Stomach (tissue), 19 donors: ENCODE measurements at places on chromosomes 7 and 10.

GRCh38 chr10:60282771-60283353 is 106.8 kb downstream of the ANK3 start:
- DNase-seq: peak; percentile 77

DNA sequence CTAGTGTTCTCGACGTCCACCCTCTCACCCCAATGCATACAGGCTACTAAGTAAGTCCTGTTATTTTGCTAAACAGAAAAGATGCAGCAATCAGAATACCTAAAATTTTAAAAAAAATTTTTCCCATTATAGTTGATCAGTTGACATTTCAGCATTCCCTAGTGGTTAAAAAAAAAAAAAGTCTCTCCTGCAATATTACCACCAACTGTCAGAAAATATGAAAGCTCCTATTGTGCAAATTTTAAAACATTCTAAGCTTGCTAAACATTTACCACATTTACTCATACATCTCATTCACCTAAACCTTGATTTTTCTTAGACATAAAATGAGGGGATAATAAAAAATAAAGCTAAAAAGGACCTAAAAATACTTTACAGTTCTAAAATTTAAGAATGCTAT is 165.6 kb downstream of the AVL9 start:
- no peak for DNase-seq

DNA sequence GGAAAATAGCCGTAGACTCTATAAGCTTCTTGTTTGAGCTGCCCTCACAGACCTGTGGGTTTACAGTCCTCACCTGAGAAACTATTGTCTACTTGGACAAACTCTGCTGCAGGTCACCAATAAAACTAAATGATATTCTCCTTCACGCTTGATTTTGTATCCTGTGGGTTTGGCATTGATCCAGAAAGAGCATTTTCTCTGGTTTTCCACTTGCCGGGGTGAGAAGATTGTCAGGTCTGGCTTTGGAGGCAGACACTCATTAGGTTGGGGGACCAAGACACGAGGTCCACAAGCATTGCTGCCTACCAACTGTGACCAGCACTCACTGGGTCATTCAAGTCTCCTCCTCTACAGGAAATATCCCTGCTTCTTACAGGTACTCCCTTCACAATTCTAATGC is 68.5 kb downstream of the CDC14C start:
- DNase-seq: no peak

DNA sequence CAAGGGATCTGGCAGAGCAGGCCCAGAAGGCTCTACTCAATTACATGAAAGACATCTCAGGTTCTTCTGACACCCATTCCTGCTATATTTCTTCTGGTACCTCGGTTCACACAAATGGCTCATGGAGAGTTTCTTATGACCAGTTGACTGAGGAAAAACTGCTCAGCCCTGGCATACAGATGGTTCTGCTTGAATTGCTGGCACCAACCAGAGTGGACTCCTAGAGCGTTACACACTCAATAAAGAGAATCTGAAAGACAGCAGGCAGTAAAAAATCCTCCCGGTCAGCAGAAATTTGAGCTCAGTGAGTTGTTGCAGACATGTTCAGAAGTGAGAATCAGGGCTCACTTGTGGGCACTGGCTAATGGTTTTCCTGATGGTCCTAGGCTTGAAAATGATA is 434.4 kb downstream of the TCERG1L start:
- no peak for DNase-seq

- DNase-seq: no peak
Observed at GRCh38 chr10:124699471-124700292, 44.5 kb downstream of the FAM53B start.

DNA sequence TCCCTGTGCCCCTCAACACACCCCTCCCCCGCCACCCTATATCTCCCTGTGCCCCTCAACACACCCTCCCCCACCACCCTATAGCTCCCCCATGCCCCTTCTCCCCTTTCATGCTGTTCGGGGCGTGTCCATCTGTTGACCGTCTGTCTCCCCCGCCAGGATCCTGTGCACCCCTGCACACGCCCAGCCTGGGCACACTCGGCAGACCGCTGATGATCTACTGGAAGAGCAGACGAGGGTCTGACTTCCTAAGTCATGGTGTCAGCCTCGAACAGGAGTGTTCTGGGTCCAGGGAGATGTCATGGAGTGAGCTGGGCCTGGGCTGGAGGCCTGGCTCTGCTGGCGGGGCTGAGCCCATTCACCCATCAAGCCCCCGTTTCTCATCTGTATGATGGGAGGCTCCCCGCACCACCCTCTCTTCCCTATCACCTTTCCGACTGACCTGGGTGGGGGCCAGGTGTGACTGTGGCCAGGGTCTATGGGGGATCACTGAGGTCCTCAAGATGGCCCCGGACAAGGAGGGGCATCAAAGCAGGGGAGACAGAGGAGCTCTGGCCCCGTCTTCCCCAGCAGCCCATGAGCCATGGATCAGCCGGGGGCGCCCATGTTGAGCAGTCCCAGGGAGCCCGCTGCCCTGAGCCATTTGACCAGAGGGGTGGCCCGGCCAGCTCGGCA is 48.3 kb downstream of the PDGFA start:
- DNase-seq: no peak

GRCh38 chr7:47418601-47419309 is 163.2 kb downstream of the TNS3 start:
- DNase-seq: no peak
